ENCODE measurements at places on chromosomes 4 and X. TPM values are rescaled to one million over a fixed set of nuclear protein-coding genes. Genes with fewer than 3 reads are reported as not detected.
A peak's percentile ranks its signal among the peaks of the same experiment; 100 is the strongest.

DNA sequence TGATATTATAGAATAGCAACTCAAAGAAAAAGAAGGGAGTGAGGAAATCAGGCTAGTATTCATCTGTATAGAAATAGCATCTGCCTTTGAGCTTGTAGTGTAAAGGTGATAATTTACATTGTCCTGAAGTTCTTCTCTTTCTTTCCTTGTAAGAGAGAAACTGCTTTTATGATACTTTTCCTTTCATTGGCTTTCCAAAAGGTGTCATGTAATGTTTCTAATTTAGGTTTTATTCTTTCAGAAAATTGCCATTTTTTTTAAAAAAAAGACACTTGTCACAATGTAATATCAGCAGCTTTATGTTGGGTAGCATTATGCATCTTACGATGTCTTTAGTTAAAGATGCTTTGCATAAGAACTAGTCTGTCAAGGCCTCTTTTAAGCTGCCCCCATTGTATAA, 1153.8 kb upstream of the PCDH7 start:
- no peak for DNase-seq

GRCh38 chrX:16488959-16489358, 161.0 kb upstream of the S100G start:
- DNase-seq, result no peak

DNA sequence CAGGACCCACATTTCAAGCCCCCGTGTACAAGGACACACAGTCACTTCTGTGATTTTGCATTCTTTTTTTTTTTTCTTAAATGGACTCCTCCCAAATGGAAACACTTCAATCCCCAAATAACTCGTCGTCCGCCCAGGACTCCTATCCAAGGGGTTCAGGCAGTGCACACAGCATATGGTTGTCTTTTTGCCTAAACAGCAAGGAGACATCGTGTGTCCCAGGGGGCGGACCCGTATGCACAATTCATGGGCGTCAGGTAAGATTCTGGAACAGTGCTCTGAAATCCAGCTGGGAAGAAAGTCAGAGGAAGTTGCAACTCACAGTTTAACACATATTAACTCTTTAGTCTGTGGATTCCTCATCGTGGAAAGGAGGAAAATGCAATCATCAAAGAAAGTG, 231.3 kb downstream of the SHOX start:
- DNase-seq, result no peak

- DNase-seq, result no peak
These were observed 233.9 kb upstream of the EDA2R start for GRCh38 chrX:66872771-66873170.

GRCh38 chrX:122047261-122047660, 999.9 kb downstream of the GLUD2 start:
- no peak for DNase-seq

GRCh38 chr4:64250061-64250460, 159.2 kb downstream of the TECRL start:
- no peak for DNase-seq

- DNase-seq, result no peak
These were observed 67.6 kb upstream of the GPR101 start for GRCh38 chrX:137101273-137101990.

DNA sequence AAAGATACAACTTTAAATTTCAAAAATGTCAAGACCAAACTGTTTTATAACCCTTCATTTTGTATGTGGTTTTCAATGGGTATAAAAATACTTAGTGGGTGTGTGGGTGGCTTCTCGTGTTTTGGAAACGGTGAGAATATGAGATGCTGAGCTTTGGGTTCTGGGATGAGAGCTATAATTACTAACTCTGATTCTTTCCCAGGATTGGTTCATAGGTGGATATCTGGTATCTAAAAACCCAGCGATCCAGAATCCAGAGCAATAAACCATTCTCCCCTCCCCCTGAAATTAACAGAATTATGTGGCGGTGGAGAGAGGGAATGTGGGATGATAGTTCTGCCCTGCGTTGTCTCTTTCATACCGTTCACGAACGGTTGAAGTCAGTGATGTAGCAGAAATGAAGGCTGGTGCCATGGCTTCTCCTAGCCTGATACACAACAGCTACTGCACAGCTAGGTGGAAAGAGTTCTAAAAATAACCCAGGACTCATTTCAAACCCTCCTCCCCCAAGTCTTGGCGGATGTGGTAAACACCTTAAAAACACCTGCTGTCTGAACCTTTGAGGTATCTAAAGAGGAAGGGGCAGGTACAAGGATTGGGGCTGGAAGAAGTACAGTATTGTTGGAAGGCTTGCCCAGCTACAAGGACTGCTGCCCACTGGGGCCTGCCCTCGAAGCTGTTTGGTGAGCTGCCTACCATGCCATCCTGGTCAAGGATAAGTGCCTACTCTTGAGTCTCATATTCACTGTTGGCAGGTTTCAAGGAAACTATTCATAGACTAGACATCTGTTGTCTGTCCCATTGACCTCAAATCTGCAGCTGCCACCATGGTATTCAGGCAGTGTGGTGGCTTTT, 44.5 kb downstream of the SEPTIN11 start:
- no peak for DNase-seq

DNA sequence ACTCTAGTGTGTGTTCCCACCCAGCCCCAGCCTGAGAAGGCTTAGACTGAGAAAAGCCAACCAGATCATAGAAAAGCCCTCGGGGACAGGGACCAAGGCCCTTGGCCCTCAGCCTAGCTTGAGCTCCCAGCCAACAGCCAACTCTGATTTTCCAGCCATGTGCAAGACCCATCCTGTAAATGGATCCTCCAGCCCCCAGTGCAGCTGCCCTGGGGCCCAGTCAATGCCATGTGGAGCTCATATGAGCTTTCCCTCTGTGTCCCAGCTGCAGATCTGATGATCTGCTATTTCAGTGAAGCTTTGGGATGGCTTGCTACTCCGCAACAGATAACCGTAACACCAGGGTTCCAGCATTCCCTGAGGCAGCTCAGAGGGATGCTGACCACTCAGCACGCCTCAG, 40.5 kb upstream of the CDKN2AIP start:
- DNase-seq, result no peak

DNA sequence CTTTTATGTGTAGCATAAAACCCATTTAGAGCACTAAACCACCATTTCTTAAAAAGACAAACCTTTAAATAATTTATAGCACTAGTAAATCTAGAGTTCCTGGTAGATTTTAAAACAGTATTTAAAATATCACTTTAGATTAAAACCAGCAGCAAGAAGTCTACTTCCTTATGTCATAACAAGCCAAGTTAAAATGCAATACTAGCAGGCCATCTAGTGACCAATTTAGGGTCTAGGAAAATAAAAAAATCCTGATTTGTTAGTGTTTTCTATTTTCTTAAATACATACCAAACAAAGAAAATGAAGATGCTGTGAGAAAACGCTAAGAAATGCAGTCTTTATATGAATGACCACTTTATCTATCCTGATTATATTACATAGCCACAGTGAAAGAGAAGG, 53.9 kb downstream of the PAPSS1 start:
- no peak for DNase-seq

DNA sequence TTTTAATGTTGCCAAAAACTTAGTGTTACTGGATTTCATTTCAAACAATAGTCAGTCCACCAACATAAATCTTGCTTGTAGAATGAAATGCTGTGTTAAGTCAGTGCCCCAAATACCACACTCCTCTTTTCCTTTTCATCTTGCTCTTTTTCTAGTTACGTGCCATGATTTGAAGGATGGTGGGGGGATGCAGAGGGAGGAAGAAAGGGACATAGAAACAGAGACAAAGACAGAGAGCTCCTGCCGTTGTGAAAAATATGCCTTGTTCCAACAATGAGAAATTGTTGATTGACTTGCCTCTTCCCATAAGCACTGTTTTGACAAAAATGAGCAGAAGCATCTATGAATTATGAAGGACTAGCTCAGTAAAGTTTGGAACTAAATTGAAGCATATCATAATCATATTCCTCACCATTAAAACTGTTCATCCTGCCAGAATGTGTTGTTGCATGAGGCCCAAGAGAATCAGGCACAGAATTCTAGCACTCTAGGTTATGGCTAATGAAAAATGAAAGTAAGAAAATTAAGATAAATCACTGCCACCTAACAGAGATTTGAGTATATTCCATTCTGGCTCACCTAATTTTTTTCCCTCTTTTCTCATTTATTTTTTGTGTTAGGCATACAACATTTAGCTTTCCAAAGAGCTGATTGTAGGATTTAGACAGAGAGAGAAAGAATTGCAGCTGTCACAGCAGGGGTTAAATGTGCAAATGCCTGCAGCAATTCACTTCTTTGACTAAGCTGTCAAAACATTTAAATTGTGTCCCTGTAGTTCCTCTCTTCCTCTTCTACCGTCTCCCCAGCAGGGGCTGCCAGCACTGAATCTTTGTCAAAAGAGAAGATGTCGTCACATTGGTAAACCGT, 111.6 kb upstream of the PTPN13 start:
- DNase-seq, result no peak

- DNase-seq, result no peak
These were observed 124.3 kb upstream of the STX18 start for GRCh38 chr4:4666187-4666586.

DNA sequence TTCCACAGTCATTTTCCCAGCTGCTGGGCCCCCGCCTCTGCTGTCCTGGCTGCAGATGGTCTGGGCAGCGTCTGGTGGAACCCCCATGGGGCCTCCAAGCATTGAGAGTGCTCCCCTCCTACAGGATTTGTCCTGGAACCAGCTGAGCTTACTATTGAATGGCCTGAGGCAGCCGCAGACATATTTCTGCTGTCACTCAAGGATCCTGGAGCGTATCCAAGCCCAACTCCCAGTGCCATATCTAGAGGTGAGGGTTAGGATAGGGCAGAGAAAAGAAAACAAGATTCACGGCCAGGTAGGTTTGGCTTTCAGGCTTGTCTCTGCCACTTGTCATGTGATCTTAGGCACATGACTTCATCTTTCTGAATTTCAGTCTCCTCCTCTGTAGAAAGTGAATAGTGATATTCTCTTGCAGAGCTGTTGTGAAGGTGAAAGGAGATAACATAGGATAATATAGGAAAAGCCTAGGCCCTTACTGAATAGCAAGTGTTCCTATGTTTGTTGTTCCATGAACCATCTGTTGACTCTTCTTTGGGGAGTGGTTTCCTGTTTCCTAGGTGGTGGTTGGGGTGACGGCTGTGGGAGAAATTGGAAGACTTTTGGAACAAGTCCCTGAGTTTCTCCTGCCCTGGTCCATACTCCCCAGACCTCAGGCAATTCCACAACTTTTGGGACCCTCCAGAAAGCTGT, 52.3 kb downstream of the SEPSECS start:
- peak; percentile 39 for DNase-seq

GRCh38 chr4:3293401-3294391, 875 bp downstream of the RGS12 start:
- DNase-seq, result no peak

DNA sequence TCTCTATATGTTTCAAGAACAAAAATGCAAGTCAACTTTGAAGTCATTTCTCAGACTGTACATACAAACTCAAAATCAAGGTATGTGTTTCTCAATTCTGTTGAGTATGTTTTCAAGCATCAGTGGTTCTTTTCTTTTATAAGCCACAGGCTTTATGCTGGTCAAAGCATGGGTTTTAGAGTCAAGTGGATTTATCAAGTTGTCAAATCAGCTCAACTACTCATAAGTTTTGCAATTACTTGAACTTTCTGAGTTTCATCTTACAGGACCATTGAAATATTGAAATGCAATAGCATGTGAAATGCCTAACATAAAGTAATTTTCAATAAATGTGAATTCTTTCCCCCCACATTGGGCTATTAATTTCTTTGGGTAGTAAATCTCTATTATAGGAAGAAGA, 239.9 kb upstream of the DKK2 start:
- no peak for DNase-seq

DNA sequence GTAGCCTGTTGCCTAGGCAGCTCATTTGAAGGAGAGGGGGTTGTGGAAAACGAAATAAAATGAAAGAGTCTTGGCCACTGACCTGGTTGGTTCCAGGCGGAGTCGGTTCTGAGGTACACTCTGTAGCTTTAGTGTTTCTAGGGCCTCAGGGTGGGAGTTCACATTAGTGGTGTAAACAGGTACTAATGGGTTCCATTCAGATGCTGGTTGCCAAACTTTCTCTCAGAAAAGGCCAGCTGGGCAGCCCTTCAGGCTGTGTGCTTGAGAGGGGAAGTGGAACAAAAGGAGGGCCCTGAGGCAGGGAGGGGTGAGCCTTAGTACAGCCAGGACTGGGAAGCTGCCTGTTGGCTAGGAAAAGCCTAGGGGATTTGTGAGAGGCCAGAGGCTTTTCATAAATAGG, 24.8 kb downstream of the NHSL2 start:
- no peak for DNase-seq

- DNase-seq, result no peak
These were observed 110.3 kb upstream of the PTPN13 start for GRCh38 chr4:86483773-86484172.

DNA sequence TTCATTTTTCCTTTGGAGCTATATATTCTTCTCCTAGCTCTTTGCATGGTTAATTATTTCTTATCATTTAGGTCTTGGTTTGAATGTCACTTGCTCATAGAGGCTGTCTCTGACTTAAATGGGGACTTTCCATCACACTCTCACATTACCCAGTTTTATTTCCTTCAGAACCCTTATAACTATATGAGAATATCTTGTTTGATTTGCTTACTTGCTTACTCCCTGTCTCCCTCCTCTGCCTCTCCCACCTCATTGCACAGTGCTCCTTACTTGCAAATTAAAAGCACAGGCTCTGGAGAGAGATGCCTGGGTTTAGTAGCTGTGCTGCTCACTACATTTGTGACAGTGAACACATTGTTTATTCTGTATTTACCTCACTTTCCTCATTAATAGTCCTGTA, 174.6 kb downstream of the SOWAHB start:
- no peak for DNase-seq

- no peak for DNase-seq
These were observed 322.3 kb downstream of the DHX15 start for GRCh38 chr4:24262084-24262483.

- DNase-seq, result no peak
These were observed 138.6 kb upstream of the GPR101 start for GRCh38 chrX:137172317-137172948.

GRCh38 chr4:128590034-128590740, 219.3 kb upstream of the JADE1 start:
- no peak for DNase-seq

- peak; percentile 34 for DNase-seq
These were observed 3.5 kb downstream of the ZXDA start for GRCh38 chrX:57906790-57907189.

The P2RY4 gene
- not detected for total RNA-seq

The VSIG4 gene
- total RNA-seq, result not detected

The TMA16 gene
- total RNA-seq, result 29.6 TPM

The IL2RG gene
- 0.11 TPM for total RNA-seq

The DMD gene
- total RNA-seq, result 6.5 TPM

The PPARGC1A gene
- not detected for total RNA-seq

The ZXDA gene
- total RNA-seq, result 2.4 TPM

The IL9R gene
- total RNA-seq, result not detected

The ANXA10 gene
- not detected for total RNA-seq

The CT45A10 gene
- total RNA-seq, result not detected

Measured in foreskin keratinocyte (primary cell).